ENCODE measurements at places on chromosomes 7 and 10.

DNA sequence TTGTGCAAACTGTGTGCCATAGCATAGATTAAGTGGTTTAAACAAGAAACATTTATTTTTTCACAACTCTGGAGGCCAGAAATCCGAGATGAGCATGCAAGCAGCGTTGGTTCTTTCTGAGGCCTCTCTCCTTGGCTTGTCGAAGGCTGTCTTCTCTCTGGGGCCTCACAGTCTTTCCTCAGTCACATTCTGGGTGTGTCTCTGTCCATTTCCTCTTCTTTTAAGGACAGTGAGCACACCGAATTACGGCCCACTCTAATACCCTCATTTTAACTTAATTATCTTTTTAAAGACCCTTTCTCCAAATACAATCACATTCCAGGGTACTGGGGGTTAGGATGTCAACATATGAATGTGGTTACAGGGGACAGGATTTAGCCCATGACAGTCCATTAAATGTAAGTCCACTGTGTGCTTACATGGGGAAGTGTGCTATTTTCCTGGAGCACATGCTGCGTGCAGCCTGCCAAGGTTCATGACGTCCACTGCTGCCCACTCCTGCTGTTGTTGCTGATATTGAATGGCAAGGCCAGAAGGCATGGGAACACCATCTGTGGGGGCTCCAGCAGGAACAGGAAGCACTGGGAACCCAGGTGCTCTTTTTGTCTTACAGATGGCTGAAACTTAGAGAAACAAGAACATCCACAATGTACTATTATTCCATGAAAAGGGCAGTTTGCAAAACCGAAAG lies 365.5 kb downstream of the GALNT17 start:
- DNase-seq = no peak

GRCh38 chr7:105743351-105744090 lies 132.9 kb downstream of the ATXN7L1 start:
- DNase-seq = no peak

DNA sequence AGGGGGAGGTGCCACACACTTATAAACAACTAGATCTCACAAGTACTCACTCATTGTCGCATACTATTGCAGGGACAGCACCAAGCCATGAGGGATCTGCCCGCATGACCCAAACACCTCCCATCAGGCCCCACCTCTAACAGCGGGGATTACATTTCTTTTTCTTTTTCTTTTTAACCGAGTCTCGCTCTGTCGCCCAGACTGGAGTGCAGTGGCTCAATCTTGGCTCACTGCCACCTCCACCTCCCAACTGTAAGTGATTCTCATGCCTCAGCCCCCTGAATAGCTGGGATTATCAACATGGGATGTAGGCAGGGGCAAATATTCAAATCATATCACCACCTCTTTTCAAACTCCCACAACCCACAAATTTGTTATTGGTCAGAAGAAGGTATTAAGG lies 76.7 kb downstream of the SKAP2 start:
- no peak for DNase-seq

- DNase-seq = no peak
Observed at GRCh38 chr7:44393238-44394111, 68.1 kb upstream of the CAMK2B start.

GRCh38 chr10:58715061-58715460 lies 202.4 kb downstream of the BICC1 start:
- DNase-seq = no peak

GRCh38 chr7:73899731-73900142 lies 38.8 kb downstream of the TMEM270 start:
- no peak for DNase-seq

DNA sequence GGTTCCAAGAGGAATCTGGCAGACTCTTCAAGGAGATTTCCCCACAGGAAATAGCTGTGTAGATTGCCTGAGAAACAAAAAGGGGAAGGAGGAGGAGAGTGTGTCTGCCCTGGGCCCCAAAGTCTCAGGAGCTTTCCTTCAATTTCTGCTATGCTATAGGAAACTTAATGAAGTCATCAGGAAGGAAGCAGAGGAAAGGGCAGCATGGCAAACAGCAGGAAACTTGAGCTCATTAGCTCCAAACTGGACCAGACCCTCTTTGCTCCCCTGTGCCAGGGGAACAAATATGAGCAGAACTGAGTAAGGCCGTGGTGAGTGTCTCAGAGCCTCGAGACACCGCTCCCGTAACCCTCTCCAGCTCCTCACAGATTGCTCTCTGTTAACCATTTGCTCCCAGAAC lies 4.8 kb upstream of the KCNIP2 start:
- DNase-seq = no peak

DNA sequence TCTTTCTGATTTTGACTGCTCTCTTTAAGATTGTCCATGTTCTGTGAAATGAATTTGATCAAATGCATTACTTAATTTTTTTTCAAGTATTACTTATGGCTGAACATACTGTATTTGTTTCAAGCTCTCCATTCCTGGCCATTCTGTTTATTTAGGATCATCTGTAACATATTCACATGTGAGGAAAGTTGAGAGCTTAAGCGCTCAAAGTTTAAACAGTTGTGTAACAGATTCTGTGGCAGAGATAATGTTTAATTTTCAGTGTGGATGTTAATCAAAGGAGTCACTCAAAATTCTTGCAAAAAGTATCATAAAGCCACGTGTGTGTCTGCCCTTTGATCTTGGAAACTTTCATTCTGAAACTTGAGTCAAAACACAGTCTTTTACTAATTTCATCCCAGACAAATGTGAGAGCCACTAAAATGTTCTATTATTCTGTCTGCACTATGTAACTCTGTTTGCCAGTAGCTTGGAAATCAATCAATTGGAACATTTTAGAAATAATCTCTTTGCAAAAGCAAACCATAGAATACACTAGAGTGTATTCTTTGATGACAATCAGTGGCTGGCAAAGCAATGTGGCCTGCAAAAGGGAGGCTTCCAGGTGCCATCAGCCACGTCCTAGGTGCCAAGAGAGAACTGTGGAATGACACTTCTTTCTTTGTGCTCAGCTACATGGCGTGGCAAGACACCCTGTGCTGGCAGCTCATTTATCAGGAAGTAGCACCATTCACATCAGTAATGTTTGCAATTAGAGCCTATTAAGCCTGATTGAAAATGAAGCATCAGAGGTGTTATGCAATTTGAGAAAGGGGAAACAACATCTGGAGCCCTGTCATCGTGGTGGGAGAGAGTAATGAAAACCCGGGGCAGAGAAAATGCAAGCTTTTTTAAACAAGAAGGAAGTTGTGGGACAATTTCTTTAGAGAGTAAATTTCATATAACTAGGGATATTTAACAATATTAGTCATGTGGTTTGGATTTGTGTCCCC lies 40.9 kb downstream of the ARL5B start:
- DNase-seq = no peak

DNA sequence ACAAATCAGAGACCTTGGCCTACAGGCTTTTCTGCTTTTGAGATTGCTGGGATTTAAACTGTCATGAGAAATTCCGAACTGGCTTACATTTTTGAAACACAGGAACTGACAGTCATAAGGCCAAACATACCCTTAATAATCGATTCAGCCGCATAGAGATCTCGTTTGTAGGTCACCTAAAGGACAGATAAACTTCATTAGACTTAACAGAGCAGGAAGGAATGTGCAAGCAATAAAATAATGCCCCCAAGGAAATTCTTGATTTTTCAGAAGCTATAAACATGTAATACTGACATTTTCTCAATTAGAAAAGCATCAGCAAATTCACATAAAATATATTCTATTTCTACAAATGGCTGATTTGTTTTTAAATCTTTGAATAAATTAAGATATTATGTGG lies 120.0 kb downstream of the CRPPA start:
- no peak for DNase-seq

DNA sequence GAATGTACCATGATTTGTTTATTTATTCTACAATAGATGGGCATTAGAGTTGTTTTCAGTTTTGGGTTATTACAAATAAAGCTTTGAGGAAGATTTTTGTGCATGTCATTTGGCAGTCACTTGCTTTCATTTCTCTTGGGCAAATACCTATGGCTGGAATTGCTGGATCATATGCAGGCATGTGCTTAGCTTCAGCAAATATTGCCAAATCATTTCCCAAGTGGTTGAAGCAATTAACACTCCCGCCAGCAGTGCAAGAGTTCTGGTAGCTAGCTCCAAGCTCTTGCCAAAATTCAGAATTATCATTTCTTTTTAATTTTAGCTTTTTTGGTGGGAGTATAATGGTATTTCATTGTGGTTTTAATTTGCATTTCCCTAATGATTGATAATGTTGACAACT lies 32.9 kb upstream of the PCBD1 start:
- no peak for DNase-seq

DNA sequence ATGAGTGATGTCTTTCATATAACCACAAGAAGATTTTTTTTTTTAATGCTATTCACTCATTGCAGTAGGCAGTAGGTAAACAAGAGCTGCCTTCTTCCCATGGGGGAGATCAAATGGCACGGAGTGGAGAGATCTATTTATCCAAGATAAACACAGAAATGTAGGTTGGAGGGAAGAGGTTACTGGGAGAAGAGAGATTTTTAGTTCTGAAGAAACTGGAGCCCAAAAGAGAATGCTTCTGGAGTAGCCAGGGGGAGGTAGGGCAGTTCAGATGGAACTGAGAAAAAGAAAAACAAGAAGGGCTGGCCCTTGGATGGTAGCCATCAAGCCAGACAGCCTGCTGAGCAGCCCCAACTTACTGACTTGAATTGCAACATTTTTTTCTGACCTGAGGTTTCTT lies 270.1 kb upstream of the TPK1 start:
- no peak for DNase-seq

- no peak for DNase-seq
Observed at GRCh38 chr10:12408472-12408871, 59.1 kb downstream of the CAMK1D start.

DNA sequence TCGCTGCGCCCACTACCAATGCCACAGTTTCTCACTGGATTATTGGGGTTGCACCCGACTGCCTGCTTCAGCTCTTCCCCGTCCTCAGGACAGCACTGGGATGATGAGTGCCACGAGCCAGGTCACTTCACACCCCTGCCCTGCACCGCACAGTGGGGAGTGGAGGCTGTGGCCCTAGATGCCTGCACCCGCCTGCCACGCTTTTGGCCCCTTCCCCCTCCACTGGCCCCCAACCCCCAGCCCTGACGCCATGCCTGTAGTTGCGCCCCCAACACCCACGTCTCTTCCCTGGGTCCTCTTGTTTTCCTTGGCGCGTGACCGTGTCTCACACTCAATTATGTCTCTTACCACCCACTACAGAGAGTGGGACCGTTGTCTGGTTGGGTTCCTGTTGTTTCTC lies 134.3 kb downstream of the VIPR2 start:
- DNase-seq = no peak

DNA sequence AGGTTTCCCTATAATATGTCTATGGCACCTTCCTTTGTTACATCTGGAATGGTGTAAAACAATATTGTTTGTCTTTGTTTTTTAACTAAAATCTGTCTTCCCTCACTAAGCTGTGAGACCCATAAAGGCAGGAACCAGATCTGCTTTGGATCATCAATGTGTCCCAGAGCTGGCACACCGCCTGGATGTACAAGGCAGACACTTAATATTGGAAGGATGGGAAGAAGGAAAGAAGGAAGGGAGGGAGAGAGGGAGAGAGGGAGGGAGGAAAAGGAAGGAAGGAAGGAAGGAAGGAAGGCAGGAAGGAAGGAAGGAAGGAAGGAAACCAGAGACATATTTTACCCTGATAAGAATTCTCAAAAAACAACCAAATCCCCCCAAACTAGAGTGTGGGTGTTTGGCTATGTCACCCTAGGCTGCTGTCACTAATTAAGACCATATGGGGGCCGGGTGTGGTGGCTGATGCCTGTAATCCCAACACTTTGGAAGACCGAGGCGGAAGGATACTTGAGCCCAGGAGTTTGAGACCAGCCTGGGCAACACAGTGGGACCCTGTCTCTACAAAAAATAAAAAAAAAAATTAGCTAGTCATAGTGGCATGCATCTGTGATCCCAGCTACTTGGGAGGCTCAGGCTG lies 59.6 kb downstream of the SH3PXD2A start:
- DNase-seq = no peak
